Transverse colon (tissue), 4 donors: ENCODE measurements at places on chromosomes 5 and 9. TPM values are rescaled to one million over a fixed set of nuclear protein-coding genes. Genes with fewer than 3 reads are reported as not detected.

The GDF9 gene
- total RNA-seq: not detected

The GRIN3A gene
- total RNA-seq: 0.48 TPM

The CMYA5 gene
- total RNA-seq: 3.4 TPM

The RANBP3L gene
- total RNA-seq: 0.79 TPM

The SLC34A3 gene
- total RNA-seq: not detected

The NPDC1 gene
- 58.0 TPM for total RNA-seq

The COX7C gene
- total RNA-seq: 343 TPM
